PC-9 (cell line): ENCODE measurements at places on chromosomes 5 and 9.

DNA sequence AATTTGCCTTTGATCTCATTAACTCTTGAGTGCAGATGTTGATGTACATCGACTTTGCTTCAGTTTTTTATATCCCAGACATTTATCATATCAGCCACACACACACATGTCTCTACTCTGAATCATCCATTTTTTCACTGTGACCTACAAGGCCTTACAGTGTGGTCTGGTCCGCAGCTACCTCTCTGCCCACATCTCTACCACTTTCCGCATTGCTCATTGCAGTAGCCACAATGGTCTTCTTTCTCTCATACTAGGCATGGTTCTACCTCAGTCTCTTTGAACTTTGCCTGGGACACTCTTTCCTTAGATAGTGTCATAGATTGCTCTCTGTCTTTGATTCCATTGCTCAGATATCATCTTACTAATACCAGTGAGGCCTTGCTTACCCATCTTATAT lies 87.9 kb upstream of the FSD1L start:
- no peak for DNase-seq

- DNase-seq: no peak
Measured at GRCh38 chr5:78985725-78986223, 664 bp upstream of the ARSB start.

DNA sequence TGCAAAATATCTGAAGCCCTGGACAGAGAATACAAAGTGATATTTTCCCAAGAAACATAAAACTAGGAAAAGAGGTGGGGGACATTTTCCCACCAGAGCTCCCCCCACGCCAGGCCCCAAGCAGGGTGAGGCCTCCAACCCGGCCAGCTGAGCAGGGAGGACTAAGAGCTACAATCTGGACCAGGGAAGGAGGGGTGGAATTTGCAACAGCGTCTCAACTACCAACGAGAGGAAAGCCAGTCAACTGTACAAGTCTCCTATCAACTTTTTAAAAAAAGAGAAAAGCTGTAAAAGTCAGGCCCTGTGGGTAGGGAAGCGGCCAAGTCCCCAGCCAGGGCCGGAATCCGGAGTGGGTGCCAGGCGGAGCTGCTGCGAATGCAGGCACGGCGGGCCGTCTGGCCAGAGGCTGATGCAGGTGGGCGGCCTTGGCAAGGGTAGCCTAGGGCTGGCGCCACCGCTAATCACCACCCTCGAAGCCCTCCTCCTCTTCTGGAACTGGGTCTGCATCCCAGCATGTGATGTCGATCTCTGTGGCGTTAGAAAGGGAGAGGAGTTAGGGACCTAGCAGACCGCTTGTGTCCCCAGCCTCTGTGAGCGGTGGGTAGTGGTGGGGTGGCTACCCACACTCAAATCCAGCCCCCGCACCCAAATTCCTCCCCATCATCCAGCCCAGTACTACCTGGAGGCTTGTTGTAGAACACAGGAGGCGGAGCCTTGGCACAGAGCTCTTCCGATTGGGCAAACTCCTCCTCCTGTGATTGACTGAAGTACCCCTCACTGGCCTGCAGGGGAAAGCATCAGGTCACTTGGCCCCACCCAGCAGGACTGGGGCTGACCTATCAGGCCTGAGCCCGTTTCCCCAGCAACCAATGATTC lies 10.6 kb downstream of the PRR7 start:
- peak; percentile 95 for DNase-seq

DNA sequence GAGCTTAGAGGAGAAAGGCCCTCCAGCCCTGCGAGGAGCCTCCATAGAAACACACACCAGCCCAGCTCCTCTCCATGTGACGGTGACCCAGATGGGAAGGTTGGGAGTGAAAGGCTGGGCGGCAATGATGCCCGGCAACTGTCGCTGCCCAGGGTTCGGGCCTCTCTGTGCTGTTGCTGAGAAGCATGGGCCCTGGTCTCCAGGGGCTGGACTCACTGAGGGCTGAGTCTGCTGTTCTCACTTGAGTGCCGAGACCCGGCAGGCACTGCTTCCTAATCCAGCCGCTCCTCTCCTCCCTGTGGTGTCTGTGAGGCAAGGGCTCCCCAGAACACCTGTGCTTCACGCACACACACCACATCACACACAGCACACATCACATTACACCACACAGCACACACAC lies 493.6 kb downstream of the GADD45G start:
- no peak for DNase-seq

DNA sequence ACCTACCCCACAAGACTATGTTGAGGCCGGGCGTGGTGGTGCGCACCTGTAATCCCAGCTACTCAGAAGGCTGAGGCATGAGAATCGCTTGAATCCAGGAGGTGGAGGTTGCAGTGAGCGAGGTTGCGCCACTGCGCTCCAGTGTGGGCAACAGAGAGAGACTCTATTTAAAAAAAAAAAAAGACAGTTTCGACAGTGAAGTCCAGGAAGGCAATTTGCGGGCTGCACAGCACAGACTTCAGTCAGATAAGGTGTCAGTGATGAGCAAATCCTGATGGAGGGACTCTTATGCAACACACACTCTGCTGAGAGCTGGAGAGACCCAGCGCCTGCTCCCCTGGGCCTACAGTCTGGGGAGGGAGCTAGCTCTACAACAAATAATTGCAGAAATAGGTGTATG lies 14.2 kb downstream of the CCNJL start:
- no peak for DNase-seq

GRCh38 chr5:2748179-2748860 lies 3.2 kb downstream of the IRX2 start:
- no peak for DNase-seq

DNA sequence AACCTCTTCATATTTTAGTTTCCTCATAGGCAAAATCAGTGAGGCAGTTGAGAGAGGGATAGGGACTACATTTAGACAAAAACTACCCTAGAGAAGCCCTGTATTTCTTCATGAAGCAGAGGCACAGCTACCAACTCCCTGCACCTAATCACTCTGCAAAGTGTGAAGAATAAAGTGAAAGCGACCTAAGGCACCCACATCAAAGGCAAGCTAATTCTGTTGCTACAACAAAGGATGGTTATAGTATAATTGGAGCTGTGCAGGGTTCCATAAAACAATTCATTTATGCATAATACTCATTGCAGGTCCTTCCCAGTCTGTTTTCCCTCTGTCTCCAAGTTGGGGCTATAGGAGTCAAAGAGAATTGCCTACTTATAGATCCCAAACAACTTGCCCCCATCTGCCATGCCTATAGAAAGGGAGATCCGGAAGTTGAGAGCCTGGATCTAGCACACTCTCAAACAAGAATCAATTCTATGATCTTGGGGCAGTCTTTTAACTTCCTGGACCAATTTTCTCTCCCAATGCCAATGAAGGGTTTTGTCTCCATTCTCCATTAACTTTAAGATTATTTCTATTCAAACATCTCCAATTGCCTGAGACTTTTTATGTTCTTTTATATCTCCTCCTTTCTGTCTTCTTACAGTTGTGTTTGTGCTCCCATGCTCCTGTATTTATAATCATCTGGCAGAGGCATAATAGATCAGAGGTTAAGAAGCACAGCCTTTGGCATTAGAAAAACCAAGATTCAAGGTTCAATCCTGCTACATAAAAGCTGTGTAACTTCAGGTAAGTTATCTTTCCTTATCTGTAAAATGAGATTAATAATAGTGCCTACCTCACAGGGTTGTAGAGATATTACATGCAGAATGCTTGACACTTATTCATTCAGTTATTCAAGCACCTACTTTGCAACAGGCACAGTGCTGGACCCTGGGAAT lies 56.0 kb upstream of the PTGER4 start:
- peak; percentile 32 for DNase-seq

- no peak for DNase-seq
Measured at GRCh38 chr9:127174386-127175318, 52.2 kb upstream of the ANGPTL2 start.

DNA sequence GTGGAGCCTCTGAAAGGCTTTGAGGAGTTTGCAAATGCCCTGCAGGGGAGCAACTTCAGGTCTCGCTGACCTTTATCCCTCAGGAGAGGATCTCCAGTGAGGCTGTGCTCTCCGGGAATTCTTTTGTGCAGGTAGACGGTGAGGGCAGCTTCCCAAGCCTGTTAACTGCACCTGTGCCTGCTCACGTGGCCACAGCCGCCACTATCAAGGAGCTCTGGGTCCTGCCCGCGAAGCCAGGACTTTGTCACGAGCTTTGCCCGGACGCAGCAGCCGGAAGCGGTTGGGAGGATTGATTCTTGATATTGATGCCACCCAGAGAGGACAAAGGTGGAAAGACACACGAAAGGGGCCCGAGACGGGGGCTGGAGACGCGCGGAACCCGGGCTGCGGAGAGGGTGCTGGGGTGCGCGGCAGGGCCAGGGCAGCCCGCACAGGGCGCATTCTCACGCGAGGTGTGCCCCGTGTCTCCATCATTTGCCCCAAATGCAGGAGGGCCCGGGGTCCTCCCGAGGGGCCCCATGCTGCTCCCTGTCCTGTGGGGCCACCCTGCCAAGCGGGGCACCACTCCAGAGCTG lies 18.2 kb downstream of the SLC9A3 start:
- no peak for DNase-seq

- DNase-seq: no peak
Measured at GRCh38 chr5:87074072-87074471, 193.6 kb upstream of the RASA1 start.

DNA sequence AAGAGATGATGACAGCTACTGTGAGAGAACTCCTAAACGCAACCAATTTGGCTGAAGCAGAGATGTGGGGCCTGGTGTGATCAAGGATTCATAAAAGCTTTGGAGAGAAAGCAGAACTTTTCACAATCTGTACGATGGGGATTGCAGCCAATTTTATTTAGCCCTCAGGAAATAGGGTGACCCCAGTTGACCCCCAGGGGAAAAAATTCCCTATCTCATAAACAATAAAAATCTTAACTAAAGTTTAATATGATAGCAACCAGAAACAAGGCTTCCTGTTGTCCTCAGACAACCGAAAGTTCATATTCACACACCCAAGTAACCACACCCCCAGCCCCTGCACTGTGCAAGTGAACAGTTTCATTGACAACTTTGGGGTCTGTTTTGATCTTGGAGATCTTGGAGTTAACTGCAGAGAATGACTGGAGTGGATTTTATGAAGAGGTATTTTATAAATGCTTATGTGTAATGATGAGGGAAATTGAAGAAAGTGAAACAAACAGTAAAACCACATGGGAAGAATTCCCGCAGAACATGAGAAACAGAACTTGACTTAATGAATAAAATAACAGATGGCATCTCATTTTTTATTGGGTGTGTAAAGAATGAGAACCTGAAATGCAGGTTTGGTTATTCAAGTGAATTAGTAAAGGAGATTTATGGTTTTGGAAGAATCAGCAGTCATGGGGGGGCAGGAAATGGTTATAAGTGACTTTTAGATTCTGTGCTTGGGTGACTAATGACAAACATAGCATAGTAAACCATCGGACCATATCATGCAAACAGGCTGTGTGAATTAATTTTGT lies 94.5 kb downstream of the PDE4D start:
- peak; percentile 96 for DNase-seq

DNA sequence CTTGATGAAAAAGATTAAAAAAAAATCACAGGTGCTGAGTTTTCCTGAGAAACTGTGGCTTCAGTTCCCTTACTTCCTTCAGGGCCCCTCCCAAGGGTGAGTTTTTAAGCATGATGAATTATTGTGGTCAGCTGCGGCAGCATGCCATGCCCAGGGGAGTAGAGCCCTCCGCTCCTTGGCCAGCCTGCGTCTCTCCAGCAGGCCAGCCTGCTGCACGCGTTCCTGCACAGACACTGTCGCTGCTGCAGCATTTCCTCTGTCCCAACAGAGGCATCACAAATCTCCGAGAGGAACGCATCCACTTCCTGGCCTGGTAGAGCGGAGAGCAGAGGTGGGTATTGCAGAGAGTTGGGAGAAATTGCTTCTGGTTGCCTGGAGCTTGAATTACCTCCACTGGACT lies 26.1 kb upstream of the GLRA1 start:
- DNase-seq: no peak

GRCh38 chr9:35792024-35792813 lies 828 bp downstream of the NPR2 start:
- DNase-seq: no peak

DNA sequence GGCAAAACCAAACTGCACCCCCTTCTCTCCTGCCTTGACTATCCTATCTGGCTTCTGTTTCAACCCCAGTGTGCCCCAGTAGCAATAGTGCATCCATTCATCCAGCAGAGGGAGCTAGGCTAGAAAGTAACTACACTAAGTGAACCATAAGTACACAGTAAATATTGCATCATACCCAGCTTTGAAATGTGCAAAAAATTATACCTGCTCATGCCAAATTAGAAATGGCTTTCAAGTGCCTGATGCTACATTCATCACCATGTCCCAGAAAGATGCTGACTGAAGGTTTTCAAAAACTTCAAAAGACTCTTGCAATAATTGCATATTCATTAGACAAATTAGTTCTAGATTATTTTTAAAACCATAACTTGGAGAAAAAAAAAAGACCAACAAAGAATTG lies 153.5 kb downstream of the PRELID2 start:
- peak; percentile 50 for DNase-seq

- no peak for DNase-seq
Measured at GRCh38 chr5:86175224-86175623, 442.5 kb upstream of the COX7C start.

- DNase-seq: no peak
Measured at GRCh38 chr5:152372875-152373274, 32.2 kb downstream of the NMUR2 start.

GRCh38 chr9:102237520-102237919 lies 499.1 kb upstream of the GRIN3A start:
- DNase-seq: no peak

DNA sequence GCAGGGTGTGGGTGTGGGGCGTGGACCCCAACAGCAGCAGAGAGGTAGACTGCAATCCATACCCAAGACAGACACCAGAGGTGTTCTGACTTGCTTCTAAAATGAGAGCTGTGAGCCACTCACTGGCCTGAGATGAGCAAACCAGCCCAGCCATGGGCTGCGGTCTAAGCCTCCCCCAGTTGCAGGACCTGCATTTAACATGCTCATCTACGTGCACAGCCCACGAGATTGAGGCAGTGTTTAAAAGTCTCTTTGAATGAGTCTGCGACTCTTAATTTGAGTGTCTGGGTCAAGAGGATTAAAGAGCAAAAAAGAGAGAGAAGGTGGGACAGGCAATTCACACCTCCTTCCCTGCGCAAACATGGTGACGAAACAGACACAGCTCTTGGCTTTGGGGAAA lies 5.9 kb downstream of the SURF4 start:
- no peak for DNase-seq
